ENCODE measurements at places on chromosomes 16 and 17.
A peak's percentile ranks its signal among the peaks of the same experiment; 100 is the strongest.

DNA sequence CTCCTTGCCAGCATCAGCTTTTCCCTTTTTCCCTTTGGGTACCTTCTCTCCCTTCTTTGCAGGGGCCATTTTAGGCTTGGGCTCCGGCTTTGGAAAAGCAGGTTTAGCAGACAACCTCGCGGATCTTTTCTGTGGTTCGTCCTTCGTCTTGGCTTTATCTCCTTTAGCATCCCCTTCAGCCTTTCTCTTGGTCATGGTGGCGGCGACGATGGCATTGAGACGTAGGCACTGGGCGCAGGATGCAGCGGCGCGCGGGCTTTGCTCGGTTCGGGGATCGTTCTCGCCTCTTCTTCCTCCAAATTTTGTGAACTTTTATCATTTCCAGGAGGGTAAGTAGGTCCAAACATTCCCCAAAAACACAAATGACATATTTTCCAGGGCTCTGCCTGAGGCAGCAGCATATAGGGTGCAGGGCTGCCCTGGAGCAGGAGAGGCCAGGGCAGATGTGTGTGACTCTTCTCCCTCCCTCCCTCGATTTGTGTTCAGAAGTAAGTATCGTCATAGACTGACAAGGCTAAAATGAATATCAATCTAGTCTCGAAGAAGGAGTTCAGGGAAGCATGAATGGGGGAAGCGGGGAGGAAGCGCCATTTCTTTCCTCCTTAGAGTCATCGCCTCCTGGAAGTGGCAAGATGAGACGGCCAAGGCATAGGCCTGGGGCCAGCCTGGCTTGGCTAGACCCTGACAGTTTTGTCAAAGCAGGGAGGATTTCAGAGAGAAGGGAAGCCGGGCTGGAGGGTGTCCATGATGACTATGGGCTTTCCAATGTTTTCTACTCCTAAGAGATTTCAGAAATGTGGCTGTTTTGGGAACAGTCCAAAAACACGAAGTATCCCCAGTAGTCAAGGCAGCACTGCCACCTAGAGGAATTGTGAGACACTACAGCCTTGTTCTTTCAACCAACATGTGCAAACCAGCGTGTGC lies 13.2 kb downstream of the CHCT1 start:
- DNase-seq: peak; percentile 55

- DNase-seq: no peak
Measured at GRCh38 chr17:81206166-81206565, 16.6 kb downstream of the CEP131 start.

DNA sequence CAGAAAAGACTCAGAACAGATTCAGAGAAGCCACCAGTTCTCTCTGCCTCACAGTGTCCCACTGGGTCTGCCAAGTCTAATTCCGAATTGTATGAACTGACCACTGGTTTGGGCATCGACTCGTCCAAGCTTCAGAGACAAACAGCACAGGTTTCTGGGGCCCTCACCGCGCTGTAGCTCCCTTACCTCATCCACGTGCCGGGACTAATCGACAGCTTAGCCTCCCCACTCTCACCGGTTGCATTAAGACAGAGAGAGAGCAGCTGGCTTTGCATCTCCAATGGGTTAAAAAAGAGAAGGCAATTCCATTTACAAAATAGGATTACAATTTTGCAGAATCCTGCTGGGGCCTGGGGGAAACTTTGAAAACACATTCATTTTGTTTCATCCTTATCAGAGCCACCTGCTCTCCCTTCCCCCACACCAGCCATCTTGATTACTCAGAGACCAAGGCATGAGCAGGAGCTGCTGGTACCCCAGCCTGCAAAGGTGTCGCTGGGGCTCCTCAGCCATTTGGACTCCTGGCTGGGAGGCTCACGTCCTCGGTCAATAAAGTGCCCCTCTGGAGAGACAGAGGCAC lies 95.3 kb upstream of the RPL38 start:
- DNase-seq: no peak

- peak; percentile 80 for DNase-seq
Measured at GRCh38 chr17:58338841-58339754, 10.5 kb upstream of the TSPOAP1 start.

DNA sequence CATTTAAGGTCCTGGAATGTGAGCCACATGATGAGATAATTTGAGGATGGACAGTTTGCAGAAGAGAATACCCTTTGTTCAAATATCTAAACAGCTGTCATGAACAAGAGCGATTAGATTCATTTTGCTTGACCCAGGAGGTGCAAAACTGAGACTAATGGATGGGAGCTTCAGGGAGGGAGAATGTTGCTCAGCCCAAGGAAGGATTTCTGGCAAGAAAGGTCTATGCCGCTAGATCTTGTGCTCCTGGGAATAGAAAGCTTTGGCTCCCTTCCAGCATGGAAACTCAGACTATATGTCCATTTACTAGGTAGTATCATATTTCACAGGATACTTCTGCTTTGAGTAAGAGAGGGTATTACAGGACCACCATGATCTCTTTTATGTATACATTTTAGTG lies 14.8 kb upstream of the CDH11 start:
- no peak for DNase-seq

DNA sequence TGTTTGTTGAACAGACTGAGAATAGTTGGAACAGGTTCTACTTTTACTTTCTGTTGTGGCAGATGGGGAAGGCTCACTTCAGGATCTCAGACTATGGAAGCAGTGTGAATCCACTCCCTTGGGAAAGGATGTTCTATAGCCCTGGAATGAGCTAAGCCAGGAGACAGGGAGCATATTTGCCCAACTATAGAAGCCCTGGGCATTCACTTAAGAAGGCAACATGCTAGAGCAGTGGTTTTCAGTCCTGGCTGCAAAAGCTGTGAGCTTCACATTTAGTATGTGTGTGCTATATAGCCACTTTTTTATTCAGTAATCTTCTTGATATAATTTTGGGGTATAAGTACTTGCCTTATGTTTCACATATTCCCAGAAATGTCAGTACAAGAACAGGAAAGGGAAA lies 1.2 kb upstream of the KRT32 start:
- no peak for DNase-seq

GRCh38 chr16:30875871-30876801 lies 17.7 kb downstream of the BCL7C start:
- peak; percentile 54 for DNase-seq

DNA sequence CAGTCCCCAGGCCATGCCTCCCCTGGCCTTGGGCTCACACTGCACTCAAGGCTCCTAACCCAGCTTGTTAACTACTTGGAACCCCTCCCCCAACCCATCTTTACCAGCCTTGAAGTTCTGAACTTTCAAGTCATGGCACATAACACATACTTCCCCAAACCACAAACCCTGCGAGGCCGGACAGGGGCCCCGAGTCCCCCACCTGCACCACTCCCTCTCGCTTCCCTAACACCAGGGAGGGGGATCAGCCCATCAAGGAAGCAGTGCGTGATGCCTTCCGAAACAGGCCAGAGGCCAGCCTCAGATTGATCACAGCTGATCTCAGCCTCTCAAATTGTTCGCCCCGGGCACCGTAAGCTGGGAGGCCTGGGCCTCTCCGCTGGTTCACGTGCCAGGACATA lies 3.0 kb upstream of the NLRC3 start:
- DNase-seq: no peak

DNA sequence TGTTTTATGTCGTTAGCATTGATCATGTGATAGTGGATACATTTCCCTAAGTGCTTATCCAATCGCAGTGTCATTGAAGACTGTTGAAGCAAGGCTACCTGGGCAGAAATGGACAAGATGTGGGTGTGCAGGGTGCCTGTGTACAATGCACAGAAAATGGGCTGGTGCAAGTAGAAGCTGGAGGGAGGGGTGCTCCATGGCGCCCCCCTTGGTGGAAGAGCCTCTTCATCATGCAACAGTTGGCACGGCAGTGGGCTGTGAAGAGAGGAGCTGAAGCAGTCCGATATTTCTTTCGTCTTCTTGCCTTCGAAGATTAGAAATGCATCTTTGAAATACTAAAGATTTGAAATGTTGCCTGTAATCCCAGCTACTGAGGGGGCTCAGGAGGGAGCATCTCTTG lies 100.5 kb downstream of the PLCG2 start:
- no peak for DNase-seq

- no peak for DNase-seq
Measured at GRCh38 chr17:37339321-37339720, 36.5 kb upstream of the C17orf78 start.

DNA sequence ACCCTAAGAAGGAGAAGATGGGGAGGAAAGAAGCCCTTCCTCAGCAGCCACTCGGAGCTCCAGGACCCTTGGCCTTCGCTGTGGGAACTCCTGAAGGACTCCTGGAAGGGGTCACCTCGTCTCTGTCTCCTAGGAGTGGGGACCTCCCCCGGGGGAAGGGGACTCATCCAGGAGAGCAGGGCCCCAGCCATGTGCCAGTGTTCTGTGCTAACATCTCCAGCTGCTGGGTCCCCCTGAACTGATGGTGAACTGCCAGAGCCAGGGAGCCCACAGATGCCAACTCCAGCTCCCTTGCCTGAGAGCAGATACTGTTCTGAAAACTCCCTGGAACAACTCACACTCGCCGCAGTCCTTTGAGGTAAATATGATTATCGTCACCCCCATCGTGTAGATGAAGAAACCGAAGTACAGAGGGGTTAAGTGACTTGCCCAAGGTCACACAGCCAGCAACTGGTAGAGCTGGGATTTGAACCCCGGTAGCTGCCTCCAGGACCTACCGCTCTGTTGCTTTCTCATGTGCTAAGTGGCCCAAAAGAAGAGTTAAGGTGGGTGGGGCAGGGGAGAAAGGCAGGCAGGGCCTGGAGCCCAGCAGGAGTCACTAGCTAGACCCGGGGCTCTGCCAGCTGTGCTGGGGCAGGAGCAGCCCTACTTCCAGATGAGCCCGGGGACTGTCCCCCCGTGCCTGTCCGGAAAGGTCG lies 10.5 kb downstream of the TIMM22 start:
- no peak for DNase-seq

GRCh38 chr17:27952366-27952765 lies 59.2 kb upstream of the LYRM9 start:
- DNase-seq: no peak

DNA sequence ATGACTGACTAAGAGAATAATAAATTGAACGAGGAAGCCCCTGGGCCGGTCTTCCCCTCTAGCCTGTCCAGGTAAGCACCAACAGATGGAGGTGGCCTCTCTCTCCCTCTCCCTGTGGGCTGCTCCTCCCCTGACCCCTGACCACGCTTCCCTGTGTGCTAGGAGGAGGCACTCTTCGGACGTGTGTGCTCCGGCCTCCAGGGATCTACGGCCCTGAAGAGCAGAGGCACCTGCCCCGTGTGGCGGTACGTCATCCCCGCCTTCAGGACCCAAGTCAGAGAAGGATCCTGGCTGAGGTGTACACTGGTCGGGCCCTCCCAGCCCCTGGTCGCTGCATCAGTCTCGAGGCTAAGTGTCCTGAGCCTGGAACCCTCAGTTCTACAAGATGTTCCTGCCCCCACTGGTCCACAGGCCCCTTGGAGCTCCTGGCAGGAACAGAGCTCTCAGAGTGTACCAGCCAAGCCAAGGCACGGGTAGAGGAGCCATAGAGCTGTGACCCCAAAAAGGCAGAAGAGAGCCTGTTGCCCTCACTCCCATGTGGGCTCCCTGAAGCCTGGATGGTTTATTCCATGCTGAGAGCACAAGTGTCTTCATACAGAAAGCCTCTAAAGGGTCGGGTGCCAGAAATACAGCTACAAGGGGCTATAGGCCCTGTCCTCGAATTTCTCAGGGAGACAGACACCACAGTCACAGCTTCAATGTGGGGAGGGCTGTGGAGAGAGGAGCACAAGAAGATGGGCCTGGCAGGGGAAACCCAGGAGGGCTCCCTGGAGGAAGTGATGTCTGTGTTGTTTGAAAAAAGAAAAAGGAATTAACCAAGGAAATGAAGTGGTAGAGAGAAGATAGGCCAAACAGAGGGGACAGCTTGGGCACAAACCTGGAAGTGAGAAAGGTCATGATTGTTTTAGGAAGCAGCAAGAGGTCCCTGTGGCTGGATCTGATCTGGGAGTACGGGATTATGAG lies 15.9 kb downstream of the SDR42E2 start:
- DNase-seq: no peak

Measured in stimulated activated naive CD8-positive, alpha-beta T cell treated with anti-CD3 and anti-CD28 coated beads, Interleukin-15, amount 100 ng/mL, for 72 hours (primary cell).